ENCODE measurements at places on chromosomes 3 and 15.

DNA sequence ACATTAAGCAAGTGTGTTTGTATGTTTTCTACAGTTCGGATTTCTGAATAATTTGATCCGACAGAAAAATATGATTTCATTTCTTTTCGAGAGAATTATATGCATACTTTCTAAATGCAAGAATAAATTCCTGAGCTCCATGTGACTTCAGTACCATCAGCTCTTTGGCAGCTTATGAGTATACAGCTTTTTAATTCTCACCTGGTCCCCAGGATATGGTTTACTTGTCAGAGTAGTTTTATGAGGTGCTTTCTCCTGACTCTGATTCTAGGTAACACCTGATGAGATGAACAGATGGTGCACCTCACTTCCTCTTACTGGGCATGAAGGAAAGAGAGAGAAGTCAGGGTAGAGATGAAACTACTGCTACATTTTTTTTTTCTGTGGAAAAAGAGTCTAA is 3.1 kb downstream of the HGD start:
- no peak for DNase-seq

DNA sequence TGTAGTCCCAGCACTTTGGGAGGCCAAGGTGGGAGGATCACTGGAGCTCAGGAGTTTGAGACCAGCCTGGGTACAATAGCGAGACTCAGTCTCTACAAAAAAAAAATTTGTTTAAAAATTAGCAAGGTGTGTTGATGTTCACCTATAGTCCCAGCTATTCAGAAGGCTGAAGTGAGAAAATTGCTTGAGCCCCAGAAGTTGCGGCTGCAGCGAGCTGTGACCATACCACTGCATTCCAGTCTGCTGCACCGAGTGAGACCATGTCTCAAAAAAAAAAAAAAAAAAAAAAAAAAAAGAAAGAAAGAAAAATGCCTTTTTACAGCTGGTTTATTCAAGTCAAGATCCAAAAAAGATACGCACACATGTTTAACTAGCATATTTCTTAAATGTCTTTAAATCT is 17.0 kb upstream of the MUC20 start:
- no peak for DNase-seq

DNA sequence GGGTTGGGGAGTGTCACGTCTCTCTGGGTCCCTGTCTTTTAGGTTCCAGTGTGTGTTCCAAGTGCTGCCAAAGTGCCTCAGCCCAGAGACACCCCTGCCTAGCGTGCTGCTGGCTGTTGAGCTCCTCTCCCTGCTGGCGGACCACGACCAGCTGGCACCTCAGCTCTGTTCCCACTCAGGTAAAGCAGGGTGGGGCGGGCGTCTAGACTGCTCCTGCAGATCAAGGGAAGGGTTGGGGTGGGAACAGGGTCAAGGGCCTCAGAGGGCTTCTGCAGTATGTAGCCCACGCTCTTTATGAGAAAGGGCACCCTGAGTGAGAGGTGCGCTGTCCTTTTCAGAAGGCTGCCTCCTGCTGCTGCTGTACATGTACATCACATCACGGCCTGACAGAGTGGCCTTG is 17.2 kb downstream of the ATRIP start:
- no peak for DNase-seq

DNA sequence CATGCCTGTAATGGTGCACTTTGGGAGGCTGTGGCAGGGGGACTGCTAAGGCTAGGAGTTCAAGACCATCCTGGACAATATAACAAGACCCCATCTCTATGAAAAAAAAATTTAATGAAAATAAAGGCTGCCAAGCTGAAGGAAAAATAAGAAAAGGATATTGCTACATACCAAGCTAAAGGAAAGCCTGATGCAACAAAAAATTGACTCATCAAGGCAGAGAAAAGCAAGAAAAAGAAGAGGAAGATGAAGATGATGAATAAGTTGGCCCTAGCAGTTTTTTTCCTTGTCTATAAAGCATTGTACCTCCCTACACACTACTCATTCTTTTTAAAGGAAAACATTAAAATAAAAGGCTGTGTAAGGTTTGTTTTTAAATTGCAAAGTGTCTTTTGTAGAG is 441.9 kb upstream of the MDFIC2 start:
- no peak for DNase-seq

- no peak for DNase-seq
Observed at GRCh38 chr3:36257158-36257852, 123.0 kb upstream of the STAC start.

DNA sequence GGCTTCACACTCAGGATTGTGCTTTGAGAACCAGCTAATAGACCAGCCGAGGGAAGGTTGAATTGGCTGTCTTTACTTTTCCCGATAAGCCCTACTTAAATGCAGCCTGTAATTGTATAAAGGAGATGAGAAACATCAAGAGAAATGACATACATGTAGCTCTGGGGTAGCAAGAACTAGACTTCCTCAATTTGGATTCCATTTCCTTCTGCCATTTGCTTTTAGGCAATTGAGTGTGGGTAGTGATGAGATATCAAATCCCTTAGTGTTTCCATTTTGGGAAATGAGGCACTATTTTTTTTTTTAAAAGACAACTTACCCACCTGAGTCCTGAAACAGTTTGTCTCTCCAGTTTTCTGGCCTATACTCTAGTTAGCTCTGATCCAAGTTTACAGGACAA is 2.2 kb downstream of the INAFM2 start:
- DNase-seq, result no peak

GRCh38 chr3:165503825-165504224 is 307.6 kb upstream of the SLITRK3 start:
- no peak for DNase-seq

DNA sequence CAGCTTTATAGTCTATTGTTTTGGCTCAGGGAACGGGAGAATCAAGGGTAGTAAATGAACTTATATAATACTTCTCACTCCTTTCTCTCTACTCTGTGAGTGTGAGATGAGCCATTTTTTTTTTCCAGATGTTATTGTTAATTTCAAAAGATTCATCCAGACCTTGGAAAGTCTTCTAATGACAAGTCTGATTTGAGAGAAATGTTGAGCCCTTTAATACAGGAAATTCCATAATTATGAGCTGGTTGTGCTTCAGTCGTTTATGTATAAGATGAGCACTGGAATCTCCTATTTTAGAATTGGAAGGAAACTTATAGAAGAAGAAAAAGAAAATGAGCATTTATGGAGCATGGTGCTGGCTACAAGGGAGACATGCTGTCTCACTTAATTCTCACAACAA is 92.0 kb downstream of the FBN1 start:
- DNase-seq, result no peak

DNA sequence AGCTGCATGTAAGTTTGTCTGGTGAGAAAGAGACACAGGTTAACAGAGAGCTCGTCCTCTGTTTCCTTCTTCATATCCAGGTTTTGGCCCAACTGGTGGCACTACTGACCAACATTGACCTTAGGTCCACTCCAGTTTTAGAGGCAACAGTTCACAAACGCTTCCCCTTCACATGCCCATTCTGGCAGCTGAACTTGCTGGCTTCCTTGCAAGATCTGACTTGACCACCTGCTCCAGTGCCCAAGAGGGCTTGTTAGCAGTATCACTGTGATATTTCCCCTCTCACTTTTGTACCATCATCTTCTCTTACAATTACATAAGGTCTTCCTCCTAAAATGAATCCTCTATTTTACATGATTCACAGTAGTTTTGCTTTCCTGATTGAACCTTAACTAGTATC is 71.3 kb downstream of the CNTN6 start:
- DNase-seq, result no peak

DNA sequence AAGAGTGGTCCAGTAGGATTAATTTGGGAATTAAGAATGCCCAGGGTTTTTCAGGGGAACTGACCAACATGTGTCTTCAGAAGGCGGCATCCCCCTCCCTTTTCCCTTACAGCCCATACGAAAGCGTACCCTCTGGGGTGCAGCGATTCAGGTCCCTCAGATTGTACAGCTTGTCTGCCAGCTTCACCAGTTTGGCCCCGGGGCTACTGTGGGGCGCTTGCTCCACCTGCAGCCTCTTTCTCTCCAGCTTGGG is 848 bp downstream of the HDDC3 start:
- DNase-seq, result no peak

- DNase-seq, result no peak
Observed at GRCh38 chr3:175861916-175862315, 1002.8 kb downstream of the NAALADL2 start.

DNA sequence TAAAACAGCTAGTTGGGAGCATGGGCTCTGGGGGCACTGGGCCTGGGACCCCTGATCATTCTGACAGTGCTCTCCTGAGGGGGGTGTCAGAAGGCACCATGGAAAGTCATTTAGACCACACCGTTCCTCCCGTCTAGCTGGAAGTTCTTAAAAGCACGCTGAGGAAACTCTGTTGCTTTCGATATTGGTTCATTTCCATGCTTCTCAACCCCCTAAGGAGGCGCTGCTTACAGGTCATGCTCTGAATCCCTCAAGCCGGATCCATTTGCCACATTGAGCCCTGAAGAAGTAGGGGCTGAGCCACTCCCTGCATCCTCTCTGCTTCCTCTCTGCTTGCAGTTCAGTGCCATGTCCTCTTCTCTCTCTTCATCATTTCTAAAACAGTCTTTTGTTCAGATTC is 187.2 kb downstream of the CACNA2D3 start:
- DNase-seq, result no peak

DNA sequence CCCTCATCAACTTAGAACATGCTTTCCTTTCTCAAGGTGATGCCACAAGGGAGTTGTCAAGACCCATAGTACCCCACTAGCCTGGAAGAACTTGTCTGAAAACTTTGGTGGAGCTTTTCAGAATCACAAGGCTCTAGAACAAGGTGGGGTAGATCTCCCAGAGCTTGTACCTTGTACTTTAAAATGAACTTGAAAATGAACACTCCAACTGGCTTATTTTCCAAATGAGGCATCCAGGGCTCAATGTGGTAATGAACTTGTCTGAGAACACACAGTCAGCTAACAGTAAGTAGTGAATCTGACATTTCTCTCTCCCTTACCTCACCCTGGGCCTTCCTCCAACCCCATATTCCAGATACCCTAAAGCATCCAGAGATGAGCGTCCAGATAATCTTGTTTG is 81.8 kb upstream of the THBS1 start:
- no peak for DNase-seq

DNA sequence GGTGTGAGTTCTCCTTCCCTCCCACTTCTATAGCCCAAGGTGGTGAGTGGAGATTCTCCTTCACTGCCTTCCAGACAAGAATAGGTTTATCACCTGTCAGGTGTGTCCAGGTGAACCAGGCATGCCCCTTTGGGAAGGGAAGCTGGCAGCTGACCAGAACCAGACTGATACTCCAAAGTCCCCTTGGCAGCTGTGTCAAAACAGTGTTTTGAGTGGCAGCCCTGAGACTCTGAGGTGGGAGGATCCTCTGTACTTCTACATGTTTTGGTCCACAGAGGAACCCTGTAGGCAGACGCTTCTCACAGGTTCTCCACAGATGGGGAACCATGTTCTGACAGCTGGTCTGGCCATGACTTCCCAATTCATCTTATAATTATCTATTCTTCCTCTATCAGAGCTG is 30.1 kb downstream of the ISL2 start:
- DNase-seq, result no peak

DNA sequence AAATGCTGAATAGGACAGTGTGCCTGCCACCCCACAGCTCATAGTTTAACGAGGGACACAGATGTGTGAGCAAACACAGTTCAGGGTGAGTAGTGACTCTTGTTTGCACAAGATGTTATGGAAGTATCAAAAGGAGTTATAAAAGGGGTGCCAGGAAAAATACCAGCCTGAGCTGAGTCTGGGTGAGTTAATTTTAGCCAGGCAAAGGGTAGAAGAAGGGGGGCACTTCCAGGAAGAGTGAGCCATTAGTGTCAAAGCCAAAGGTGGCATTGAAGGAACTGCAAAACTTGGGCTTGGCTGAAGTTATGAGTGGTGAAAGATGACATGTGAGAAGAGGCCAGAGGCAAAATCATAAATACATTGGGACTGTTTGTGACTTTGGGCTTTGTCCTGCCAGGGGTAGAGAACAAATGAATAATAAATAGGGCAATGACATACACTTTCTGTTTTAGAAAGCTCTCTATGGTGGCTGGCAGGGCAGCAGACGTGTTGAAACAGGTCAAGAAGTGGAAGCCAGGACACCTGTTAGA is 1.9 kb upstream of the SPPL2A start:
- no peak for DNase-seq

GRCh38 chr3:180875124-180875698 is 37.3 kb upstream of the FXR1 start:
- no peak for DNase-seq
